ENCODE measurements at places on chromosomes 2 and 18.

DNA sequence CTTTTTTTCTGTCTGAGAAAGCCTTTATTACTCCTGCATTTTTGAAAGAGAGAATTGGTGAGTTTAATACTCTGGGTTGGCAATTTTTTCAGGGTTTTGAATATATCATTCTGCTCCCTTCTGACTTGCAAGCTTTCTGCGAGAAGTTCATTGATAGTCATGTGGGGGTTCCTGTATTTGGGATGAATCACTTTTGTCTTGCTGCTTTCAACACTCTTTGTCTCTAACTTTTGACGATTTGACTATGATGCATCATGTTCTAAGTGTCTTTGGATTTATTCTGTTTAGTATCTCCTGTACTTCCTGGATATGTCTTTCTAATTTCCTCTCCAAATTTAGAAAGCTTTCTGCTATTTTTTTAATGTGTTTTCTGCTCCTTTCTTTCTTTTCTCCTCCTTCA, 41.0 kb upstream of the SLC9A2 start:
- DNase-seq = no peak

- no peak for DNase-seq
Measured at GRCh38 chr2:144358979-144359541, 160.9 kb downstream of the ZEB2 start.

DNA sequence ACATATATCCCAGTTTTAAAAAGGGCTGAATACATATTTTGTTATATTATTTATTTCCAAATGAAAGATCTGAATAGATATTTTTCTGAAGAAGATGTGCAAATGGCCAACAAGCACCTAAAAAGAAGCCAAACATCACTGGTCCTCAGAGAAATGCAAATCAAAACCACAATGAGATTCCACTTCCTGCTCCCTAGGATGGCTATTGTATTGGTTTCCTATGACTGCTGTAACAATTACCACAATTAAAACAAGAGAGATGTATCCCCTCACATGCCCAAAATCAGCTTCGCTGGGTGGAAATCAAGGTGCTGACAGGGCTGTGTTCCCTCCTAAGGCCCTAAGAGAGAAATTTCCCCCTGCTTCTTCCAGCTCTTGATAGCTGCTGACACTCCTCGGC, 23.2 kb downstream of the ABCB11 start:
- no peak for DNase-seq

DNA sequence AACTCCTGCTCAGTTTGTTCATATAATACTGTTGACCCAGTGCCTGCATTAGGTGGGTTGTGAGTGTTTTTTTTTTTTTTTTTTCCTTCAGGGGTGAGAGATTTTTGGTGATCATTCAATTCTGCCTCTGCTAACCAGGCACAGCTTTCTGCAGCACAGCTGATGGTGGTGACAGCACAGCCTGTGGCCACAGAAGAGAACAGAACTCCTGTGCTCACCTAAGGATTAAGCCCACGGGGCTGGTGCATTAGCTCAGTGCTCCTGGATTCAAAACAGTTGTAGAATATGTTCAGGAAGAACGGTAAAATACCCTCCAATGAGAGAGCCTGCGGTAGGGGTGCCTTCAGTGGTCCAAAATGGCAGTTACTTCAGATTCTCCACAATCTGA, 42.0 kb downstream of the PKP4 start:
- no peak for DNase-seq

GRCh38 chr18:41594582-41594981, 360.5 kb upstream of the PIK3C3 start:
- DNase-seq = no peak

GRCh38 chr2:203774760-203775159, 68.3 kb downstream of the CD28 start:
- no peak for DNase-seq

DNA sequence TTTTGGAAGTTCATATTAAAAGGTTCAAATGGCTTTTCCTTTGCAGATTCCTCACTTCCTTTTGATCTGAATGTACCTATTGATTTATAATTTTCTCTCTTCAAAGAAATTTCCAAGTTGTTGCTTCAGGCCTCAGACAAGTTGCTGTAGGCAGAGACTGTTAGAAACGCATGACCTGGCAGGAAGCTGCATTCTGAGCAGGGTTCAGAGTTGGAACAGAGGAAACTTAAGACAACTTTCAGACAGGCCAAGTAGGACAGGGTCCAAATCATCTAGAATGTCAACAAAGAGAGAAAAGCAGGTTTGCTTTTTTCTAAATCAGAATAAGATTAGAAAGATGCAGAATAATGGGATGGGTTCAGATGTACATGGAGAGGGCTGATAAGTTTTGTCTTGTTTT, 416.3 kb downstream of the LRP1B start:
- no peak for DNase-seq

- DNase-seq = no peak
Measured at GRCh38 chr2:47381408-47381807, 21.5 kb upstream of the MSH2 start.

- no peak for DNase-seq
Measured at GRCh38 chr2:239241431-239241960, 159.3 kb downstream of the HDAC4 start.

GRCh38 chr2:147577323-147577997, 267.4 kb upstream of the ACVR2A start:
- DNase-seq = no peak

DNA sequence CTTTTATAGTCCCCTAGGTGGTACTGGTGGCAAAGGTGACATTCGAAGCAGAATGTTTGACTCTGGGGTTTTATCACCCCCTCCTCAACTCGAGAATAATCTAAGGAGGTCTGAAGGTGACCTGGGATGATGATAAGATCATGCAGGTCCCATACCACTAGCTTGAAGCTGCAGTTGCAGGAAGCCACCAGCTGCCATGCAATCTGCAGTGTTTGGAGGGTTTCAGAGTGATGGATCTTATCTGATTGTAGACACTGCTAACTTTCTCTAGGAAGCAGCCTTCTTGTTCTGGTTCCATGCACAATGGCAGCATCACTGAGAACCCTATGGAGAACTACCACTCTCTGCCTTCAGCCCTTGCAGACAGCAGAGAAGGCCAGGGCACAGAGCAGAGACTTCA, 59.4 kb upstream of the LRPPRC start:
- DNase-seq = no peak

GRCh38 chr2:101842471-101842870, 145.0 kb downstream of the MAP4K4 start:
- DNase-seq = no peak
